ENCODE measurements at places on chromosomes 3 and 15.

DNA sequence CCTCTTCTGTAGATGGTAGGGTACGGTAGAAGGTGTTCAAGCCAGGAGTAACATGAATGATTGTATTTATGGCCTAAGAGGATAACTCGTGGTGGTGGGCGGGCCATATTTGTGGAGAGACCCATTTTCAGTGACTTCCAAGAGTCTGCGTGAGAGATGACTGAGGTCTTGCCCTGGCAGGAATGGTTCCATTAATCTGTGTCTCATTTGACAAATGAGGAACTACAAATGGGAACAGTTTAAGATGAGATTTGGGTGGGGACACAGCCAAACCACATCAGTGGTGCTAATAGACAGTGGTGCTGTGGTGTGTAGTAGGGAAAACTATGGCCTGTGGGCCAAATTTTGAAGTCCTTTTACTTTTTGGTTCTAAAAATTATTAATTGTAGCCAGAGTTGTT is 47.1 kb downstream of the FLNB start:
- no peak for DNase-seq

DNA sequence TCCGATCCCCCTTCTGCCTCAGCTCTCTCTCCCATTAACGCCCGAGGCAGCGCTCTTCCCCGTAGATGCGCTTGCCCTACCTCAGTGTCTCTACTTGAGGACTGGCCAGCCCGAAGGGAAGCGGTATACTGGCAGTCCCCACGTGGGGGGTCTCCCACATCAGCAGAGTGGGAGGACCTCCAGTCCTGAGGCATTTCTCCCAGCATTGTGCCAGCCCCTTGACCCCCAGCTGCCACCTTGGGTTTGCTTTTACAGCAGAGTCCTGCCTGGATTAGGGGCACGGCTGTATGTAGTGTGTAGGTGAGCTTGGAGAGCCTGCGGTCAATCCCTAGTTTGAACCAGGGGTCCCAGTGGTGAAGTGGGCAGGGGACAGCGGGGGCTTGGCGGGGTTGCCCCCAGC is 767 bp downstream of the SEMA3F start:
- no peak for DNase-seq

DNA sequence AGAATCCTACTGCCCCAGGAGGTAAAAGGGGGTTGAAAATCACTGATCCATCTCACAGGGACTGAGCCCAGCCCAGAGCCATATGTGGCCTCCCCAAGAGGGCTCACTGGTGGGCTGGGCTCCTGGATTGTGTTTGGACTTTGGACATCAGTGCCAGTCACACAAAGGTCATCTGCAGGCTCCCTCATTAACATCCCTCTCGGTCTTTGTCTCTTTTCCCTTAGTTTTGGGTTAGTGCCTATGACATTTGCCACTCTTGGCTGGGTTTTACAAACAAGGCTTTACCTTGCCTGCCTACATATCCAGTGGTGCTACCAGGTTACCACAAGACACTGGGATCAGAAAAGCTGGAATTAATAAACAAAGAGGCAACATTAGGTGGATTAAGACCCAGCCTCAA is 27.9 kb downstream of the IFT122 start:
- DNase-seq: no peak

DNA sequence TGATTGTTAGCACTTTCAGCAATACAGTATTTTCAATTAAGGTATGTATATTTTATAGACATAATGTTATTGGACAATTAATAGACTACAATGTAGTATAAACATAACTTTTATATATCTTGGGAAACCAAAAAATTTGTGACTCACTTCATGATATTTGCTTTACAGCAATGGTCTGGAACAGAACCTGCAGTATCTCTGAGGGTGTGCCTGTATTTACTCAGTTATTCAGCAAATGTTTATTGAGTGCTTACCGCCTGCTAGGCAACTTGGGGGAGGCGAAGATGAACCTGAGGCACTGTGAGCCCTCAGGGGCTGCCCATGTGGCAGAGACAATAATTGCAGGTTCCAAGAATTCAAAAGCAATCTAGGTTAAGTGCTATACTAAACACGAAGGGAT is 144.8 kb downstream of the GABRB3 start:
- no peak for DNase-seq

DNA sequence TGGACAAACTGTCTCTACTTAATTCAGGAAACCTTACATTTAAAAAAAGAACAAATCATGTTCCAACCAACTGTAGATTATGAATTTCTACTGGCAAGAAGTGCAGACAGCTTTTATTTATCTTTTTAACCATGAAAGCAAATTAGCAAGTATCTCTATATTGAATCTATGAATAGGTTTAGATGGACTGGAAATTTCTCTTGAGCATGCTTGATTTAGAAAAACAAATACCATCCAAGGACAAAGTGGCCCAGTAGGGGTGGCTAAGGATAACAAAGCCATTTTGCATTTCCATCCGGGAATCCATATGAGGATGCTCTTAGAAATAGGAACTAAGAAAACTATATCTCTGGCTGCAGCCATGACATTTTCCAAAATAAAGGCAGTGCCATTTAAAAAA is 150.6 kb downstream of the KCNMB2 start:
- no peak for DNase-seq

- no peak for DNase-seq
Measured at GRCh38 chr3:134650431-134651346, at the start of gene KY. TSS of gene KY (minus strand) at chr3:134651022. CDS start at chr3:134650960, 62 bp downstream.

- DNase-seq: no peak
Measured at GRCh38 chr3:74268753-74269152, 345.7 kb downstream of the CNTN3 start.

GRCh38 chr3:80767604-80768003 is 993.8 kb downstream of the GBE1 start:
- DNase-seq: no peak

- DNase-seq: no peak
Measured at GRCh38 chr3:352599-352998, 156.0 kb downstream of the CHL1 start.

- DNase-seq: no peak
Measured at GRCh38 chr3:142180761-142181362, 31.5 kb upstream of the TFDP2 start.

DNA sequence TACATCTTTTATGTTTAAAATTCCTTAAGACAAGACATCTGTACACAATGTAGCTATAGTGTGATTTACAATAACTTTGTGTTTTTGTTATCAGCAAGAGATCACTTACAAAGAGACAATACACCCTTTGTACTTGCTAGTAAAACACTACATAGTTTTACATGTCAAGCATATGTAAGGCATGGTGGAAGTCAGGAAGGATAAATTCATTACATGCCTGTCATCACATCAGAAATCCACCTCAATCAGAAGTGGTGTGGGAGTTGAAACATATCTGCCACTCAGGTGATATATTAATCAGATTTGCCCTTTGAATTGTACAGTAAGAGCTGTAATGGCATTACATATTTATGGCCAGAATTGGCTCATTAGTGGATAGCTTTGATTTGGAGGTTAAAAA is 95.5 kb downstream of the MBNL1 start:
- no peak for DNase-seq

- no peak for DNase-seq
Measured at GRCh38 chr3:77931255-77932009, 891.5 kb downstream of the ROBO2 start.

DNA sequence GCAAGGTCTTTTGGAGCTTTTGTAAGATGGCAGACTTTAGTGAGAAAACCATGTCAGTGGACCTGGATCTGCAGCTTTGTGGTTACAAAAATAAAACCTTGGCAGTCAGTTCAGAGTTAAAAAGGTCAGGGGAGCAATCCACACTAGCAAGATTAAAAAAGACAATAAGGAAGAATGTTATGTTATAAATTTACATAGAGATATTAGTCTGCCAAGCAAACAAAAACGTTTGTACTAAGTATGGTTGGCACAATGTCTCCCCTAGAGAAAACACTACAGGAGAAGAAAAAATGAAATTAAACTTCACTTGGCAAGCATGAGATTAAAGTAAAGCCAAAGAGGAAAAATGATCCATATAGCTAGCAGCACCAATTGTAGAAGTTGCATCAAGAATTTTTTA is 205.0 kb downstream of the LSAMP start:
- no peak for DNase-seq

GRCh38 chr15:72982714-72983113 is 69.5 kb upstream of the NEO1 start:
- no peak for DNase-seq

DNA sequence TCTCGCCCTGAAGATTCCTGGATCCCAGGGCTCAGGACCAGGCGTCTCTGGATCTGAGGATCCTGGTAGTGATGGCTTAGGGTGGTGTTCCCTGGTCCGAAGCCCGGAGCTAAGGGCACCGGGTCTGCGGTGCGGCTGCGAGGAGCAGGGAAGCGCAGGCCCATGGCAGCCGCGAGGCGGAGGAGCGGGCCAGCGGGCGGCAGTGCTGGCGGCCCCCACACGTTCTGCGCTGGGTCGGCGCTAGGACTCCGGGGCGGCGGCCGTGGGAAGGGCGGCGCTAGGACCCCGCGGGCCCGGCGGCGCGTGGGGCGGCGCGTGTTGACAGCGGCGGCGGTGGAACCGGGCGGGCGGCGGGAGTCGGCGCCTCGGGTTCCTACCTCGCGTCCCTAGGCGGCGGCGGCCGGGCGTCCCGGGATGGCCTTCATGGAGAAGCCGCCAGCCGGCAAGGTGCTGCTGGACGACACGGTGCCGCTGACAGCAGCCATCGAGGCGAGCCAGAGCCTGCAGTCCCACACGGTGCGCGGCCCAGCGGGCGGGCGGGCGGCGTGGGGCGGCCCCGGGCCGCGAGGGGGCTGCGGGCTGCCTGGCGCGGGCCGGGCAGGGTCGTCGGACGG is at the start of gene PXK:
Gene PXK, plus strand, starts transcription at position 318 of the 614 bp plus-strand sequence. Its CDS starts 97 bp downstream, at position 415.
- no peak for DNase-seq

- DNase-seq: no peak
Measured at GRCh38 chr15:54504695-54505094, 526.5 kb downstream of the UNC13C start.

- DNase-seq: no peak
Measured at GRCh38 chr15:85717212-85717611, 77.5 kb downstream of the KLHL25 start.

DNA sequence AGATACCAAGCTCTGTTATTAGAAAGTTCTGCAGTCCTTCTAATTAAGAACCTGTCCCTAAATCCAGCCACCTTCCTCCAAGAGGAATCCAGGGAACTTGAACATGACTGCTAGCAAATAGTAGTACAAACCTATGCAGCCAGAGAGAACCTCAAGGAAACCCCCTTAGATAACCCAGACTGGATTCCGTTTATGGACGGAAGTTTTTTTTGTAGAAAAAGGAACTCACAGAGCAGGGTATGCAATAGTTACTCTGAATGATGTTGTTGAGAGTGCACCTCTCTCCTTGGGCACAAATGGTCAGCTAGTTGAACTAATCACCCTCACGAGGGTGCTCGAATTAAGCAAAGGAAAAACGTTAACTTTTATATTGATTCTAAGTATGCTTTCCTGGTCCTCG is 40.8 kb downstream of the TM4SF18 start:
- no peak for DNase-seq

DNA sequence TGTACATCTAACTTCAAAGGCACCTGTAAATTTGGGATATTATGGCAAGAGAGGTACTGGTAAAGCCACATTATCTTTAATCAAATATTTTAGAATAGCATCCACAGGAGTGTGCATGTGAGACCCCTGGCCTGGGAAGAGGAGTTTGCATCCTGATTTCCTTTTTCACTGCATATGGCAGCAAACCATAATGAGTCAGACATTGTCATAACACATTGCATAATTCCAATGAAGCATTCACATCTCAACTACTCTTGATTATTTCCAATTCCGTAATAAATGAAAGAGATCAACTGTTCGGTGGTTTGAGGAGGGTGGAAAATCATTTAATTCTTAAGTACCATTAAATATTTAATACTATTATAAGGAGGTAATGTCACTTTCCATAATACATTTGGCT is 215.0 kb downstream of the MECOM start:
- no peak for DNase-seq

- no peak for DNase-seq
Measured at GRCh38 chr15:29849218-29849617, 26.9 kb upstream of the TJP1 start.

- no peak for DNase-seq
Measured at GRCh38 chr15:68081869-68082505, 27.9 kb downstream of the PIAS1 start.

- no peak for DNase-seq
Measured at GRCh38 chr3:158471639-158472294, 99.2 kb upstream of the MLF1 start.

DNA sequence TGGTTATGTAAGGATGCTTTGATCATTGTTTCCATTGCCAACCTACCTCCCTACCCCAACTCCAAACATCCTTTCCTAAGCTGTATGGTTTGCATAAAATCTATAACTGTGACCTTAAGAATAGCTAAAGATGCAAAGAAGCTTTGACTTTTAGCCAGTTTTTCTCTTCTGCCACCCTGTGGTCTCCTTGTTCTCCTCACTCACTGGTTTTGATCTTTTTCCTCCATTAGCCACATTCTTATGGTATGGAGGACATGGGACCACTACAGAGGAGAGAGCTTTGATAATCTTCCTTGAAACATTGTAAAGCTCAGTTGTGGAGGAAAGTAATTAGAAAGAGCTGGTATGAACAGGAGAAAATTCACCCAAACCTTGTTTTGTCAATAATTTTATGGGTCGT is 115.9 kb downstream of the NEK11 start:
- DNase-seq: no peak

GRCh38 chr15:59997070-59997701 is 6.9 kb upstream of the FOXB1 start:
- DNase-seq: no peak

DNA sequence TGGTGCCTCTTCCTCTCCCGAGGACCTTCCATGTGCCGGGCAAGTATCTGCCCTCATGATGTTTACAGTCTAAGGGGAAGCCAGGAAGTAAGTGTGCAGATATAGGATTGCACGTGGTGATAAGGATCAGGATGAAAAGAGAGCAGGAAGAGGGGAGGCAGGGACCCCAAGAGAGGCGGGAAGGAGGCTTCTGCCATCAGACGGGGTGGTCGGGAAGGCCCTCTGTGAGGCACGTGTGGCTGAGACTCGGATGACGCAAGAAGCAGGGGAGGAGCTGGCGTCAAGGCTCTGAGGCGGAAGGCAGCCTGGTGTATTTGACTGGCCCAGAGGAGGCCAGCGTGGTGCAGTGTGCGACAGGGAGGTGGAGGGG is 762 bp upstream of the IQSEC1 start:
- no peak for DNase-seq

- no peak for DNase-seq
Measured at GRCh38 chr15:90205050-90205848, 4.1 kb downstream of the SEMA4B start.

GRCh38 chr3:184568560-184568923 is 7.0 kb downstream of the EPHB3 start:
- DNase-seq: no peak

DNA sequence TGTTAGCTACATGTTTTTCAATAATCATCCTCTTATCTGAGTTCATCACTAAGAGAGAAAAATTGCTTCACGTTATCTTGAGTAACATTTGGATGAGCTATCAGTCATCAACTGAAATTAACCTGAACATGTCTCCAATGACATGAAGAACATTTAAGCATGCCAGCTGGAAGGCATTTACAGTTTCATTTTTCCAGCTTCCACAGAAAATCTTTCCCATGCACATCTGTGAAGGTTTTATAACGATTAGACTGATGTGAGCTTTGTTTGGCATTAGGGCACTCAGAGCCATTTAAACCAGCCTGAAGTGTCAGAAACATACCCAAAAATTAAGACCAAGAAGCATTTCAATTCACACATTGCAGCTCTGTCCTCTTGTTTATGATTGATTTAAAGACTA is 235.8 kb upstream of the ARHGEF26 start:
- DNase-seq: no peak

- no peak for DNase-seq
Measured at GRCh38 chr3:177481329-177481728, 284.0 kb upstream of the TBL1XR1 start.

All from chondrocyte (in vitro differentiated cells).